ENCODE measurements at places on chromosomes 5 and 9.

- DNase-seq, result no peak
Measured at GRCh38 chr9:135440620-135441019, 39.0 kb upstream of the PPP1R26 start.

DNA sequence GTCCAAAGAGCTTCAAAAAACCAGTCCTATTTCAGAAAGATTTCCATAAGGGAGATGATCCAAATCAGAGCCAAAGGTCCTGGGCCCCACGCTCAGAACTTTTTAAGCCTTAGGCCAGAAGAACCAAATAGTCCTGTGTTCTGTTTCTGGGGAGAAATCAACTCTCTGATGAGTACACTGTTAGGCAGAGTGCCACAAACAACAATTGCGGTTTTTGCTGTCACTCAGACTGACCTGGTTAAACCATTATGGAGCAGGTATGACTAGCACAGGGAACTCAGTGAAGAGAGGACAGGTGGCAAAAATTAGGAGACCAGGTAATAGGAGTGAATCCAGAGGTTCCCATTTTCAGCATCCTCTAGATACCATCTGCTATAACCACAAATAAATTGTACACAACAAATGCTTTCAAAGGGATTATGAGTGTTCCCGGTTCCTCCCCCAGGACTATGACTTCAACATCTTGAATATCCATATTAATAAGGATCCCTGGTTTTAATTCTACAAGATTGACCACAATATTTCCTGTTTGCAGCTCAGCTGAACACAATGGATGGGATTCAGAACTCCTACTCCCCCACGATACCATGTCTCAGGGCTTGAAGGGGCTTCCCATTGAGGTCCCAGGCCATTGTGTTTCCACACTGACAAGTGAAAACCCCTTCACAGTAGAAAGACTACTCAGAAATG lies 52.1 kb upstream of the FREM1 start:
- DNase-seq, result no peak

- DNase-seq, result no peak
Measured at GRCh38 chr9:116656501-116656971, 30.6 kb upstream of the TRIM32 start.

GRCh38 chr5:107941036-107941435 lies 270.3 kb upstream of the EFNA5 start:
- DNase-seq, result no peak

GRCh38 chr9:68500457-68501381 lies 40.0 kb downstream of the TMEM252 start:
- DNase-seq, result peak; percentile 75

DNA sequence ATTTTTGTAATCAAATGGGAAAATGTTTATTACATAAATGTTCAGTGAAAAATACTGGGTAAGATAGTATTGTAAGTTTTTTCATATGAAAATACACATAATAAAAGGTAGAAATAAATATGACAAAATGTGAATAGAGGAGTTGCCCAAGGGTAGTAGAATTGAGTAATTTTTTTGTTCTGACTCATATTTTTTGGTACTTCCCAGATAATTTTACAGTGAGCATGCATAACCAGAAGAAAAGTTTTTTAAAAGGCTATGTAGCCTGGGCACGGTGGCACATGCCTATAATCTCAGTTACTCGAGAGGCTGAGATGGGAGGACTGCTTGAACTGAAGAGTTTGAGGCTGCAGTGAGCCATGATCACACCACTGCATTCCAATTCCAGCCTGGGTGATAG lies 116.9 kb downstream of the PIP5K1B start:
- DNase-seq, result no peak

Data from coronary artery (tissue), 2 donors.